Motor neuron (in vitro differentiated cells): ENCODE measurements at places on chromosomes 4 and X.

DNA sequence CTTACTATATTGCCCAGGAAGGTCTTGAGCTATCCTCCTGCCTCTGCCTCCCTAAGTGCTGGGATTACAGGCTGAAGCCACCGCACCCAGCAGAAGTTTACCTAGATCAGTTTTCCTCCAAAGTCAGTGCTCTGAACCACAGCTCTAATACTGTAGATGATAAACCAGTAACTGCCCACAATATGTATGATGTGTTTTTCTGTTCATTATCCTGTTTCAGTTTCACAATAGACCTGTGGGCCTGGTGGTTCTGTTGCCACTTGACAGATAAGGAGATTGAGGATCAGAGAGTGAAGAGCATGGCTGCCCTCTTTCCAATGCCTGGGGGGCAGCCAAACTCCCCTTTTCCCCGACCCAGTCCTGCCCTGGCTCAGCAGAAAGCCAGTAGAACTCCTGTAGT is 87.0 kb downstream of the EFNB1 start:
- no peak for ATAC-seq

DNA sequence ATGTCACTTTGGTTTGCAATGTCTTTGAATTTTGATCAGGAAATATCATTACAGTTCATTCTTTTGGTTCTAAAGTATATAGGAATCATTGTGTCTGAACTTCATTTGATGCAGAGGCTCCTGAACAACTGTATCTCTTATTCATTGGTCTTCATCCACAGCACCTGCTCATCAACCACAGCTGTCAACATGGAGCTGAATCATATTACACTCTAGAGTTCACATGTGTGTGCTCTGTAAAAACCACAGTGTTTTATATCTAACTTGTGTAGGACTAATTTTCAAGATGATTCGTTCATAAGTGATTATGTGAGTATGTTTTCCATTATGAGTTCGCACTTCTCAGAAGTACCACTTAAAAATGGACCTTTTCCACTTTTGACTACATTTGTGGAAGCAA is 643.3 kb upstream of the FAM241A start:
- no peak for ATAC-seq

GRCh38 chrX:67726018-67726417 is 182.2 kb downstream of the AR start:
- ATAC-seq, result no peak

DNA sequence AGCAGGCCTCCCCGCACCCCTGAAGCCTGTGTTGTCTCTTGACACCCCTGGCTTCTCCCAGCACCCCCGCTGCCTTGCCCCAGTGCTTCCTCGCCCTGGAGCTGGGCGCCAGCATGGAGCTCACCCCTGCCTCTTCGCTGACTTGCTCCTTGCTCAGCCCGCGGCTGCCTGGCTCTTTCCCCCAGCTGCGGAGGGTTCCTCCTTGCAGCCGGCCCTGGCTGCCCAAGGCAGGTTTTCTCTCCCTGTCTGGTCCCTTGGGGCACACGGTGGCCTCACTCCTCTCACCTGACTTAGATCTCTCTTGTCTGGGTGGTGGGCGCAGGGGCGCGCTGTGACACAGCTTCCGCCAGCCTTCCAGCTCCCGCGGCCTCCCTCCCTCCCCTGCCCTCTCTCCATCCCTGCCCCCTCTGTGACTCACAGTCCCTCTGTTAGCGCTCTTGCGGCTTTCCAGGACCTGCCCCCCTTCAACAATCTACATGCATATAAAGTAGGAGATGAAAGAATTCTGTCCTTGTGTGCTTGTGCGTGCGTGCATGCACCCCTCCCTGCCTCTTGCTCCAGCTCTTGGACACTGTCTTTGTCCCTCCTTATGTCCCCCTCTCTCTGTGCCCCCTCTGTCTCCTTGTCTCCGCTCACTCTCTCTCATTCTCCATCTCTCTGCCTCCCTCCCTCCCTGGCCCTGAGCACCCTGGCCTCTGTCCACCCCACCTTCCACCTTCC is 2.2 kb downstream of the PLXNB3 start:
- ATAC-seq, result peak; percentile 76

- ATAC-seq, result no peak
Measured at GRCh38 chrX:134599184-134599914, 58.9 kb downstream of the PLAC1 start.

- no peak for ATAC-seq
Measured at GRCh38 chr4:159049780-159050375, 53.0 kb upstream of the RAPGEF2 start.

DNA sequence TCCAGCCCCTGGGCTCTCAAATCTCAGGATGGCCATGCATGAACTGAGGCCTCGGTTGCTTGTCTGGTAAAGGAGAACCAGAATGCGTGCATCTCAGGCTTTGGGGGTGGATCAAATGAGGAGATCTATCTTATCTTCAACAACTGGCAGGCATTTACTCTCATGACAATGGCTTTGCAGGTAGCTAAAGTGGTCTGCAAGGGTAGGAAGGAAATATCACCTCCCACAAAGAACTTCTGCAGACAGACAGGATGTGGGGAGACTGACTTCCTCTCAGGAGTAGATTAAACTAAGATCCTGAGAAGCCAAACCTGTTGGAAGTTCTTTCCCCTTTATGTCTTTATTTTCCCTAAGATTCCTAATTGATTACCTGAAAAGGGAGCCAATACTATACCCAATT is 7.8 kb downstream of the LDB2 start:
- ATAC-seq, result no peak

GRCh38 chrX:129523079-129523911 is at the start of gene SMARCA1:
Gene SMARCA1 (minus strand): TSS chrX:129523490. CDS start chrX:129523370, 120 bp downstream.
- peak; percentile 71 for ATAC-seq

- ATAC-seq, result no peak
Measured at GRCh38 chrX:29813174-29813573, 402.2 kb upstream of the MAGEB2 start.
